ENCODE measurements at places on chromosomes 16 and 17.
A peak's percentile ranks its signal among the peaks of the same experiment; 100 is the strongest.

DNA sequence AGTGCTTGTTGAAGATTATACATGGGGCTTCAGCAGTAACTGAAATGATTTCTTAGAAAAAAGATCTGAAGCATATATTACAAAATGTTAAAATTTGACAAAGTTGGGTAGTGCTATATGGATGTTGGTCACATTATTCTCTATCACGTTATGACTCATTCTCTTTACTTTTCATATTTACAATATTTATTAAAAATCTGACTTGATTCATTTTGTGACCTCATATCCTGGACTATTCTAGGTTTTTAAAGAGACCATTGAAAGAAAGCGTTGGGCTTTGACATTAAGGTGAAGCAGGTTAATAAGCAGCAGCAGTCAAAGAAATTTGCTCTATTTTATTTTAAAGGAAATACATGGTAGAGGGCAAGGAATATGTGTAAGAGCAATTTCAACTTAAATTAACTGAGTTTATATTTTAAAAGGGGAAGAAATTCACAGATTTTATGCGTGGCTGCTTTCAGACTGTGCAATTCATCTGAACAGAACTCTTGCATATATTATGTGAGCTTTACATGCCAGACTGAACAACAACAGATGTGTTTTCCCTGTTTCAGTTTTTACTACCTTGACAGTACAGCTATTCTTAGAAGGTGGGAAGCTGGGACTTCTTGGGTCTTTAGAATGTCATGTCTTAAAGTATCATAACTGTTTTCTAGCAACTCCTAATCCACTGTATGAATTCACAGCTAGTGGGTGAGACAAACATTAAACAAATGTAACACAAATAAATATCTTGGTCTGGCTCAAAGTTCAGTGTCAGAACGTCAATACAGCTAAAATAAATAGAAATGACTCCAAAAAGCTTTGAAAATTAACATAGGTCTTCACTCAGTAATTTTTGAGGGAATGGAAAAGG lies 10.4 kb upstream of the FAM20A start:
- no peak for DNase-seq

DNA sequence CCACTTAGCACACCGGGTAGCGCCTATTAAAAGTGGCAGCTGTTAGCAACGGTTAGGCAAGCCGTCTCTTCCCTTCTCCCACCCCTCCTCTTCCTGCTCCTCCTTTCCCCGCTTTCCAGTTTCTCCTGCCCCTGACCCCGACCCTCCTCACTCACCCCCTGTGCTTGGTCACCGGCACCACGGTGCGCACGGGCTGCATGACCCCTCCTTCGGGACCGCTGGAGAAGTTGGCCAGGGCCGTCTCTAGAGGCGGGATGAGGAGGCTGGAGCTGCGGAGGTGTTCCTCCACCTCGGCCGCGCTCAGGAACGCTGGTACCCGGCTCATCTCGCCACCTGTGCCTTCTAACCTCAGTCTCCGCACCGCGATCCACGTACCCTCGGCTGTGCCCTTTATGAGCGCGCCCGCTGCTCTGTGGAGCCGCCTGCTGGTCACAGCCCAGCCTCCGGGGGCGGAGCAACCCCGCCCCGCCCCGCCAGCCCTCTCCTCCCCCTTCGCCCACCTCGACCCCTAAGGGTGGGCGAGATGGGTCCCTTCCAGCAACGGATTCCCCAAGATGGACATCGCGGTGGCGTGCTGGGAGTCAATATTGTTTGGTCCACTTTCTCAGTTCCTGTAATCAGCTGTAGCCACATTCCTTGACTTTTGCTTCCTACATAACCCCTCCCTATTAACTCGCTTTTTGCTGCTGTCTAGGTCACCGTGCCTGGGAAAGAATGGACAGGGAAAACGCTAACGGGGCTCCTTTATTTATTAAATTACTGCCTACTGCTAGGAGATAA lies at the start of gene CRYM:
CRYM (minus strand) TSS at position 364 of the 780 bp plus-strand sequence; CDS start at position 325, 39 bp downstream.
- DNase-seq = no peak

- peak; percentile 85 for DNase-seq
Observed at GRCh38 chr17:74201250-74201649, 2.2 kb upstream of the RPL38 start.

DNA sequence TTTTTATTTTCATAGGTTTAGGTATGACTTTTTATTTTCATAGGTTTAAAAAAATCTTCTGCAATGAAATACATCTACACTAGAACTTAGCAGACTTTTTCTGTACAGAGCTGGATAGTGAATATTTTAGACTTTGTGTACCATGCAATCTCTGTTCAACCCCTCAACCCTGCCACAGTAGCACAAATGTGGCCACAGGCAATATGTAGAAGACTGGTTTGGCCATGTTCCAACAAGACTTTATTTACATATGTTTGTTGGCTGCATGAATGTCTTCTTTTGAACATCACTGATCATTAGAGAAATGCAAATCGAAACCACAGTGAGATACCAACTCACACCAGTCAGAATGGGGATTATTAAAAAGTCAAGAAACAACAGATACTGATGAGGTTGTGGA lies 229.2 kb downstream of the SHISA9 start:
- DNase-seq = no peak

DNA sequence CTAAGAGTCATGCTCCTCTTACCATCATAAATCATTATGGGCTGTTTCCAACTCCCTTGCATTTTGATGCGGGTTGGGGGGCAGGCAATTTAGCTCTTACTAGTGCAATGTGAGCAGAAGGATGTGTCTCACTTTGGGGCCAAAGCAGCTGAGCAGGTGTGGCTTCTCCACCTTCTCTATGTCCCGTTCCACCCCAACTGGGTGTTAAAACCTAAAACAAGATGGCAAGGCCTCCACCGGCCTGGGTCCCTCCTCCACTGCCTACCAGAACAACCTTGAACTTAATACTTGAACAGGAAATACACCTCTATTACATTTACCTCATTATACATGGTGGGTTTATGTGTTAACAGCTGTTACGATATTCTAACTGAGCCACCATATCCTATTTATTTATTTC lies 52.8 kb downstream of the TOX3 start:
- no peak for DNase-seq

DNA sequence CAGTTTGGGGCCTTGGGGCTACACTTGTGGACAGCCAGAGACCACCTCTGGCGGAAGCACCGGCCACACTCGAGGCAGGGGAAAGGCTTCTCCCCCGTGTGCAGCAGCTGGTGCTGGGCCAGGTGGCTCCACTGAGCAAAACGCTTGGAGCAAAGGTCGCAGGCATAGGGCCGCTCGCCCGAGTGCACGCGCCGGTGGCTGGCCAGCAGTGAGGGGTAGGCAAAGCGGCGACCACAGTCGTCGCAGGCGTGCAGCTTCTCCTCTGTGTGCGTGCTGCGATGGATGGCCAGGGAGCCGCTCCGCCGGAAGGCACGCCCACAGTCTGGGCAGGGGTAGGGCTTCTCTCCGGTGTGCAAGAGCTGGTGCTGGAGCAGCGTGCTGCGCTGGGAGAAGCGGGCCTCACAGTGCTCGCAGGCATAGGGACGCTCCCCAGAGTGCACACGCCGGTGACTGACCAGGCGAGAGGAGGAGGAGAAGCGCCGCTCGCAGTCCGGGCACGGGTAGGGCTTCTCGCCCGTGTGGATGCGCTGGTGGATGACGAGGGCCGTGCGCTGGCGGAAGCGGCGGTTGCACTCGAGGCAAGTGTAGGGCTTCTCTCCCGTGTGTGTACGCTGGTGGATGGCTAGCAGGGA lies 5.8 kb downstream of the ZNF689 start:
- DNase-seq = no peak

- no peak for DNase-seq
Observed at GRCh38 chr16:68215302-68215701, 20.6 kb downstream of the ESRP2 start.

GRCh38 chr16:30018731-30019158 lies 4.3 kb upstream of the C16orf92 start:
- no peak for DNase-seq

GRCh38 chr16:21727344-21727743 lies 63.6 kb downstream of the OTOA start:
- DNase-seq = no peak

DNA sequence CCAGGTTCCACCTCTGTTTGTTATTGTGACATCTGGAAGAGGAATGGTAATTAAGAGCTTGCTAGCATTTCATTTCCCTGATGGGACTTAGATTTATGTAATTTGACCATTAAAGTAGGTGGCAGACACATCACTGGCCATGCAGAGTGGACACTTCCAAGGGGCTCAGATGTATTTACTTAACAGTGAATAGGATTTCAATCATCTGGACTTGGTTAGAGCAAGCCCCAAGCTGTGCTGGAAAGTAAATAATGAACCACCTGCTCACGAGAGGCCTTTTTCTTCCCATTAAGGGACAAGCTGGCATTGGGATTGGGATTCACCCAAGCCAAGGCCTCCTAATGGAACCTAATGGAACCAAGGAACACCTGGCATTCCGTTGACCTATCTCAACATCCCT lies 395.3 kb downstream of the HS3ST4 start:
- DNase-seq = no peak

GRCh38 chr17:72386619-72387237 lies 265.9 kb downstream of the SOX9 start:
- peak; percentile 38 for DNase-seq

All from AG10803 (cell line).